ENCODE measurements at places on chromosomes 3 and 15.

- no peak for DNase-seq
Measured at GRCh38 chr3:61903931-61904657, 342.7 kb downstream of the PTPRG start.

GRCh38 chr3:192917404-192918274 is at the start of gene MB21D2:
TSS of gene MB21D2 (minus strand) at chr3:192917856. CDS start at chr3:192917840, 16 bp downstream.
- DNase-seq, result peak; percentile 52

- no peak for DNase-seq
Measured at GRCh38 chr3:101758224-101758623, 20.8 kb upstream of the NXPE3 start.

GRCh38 chr15:29220852-29221251 is 48.8 kb downstream of the NSMCE3 start:
- no peak for DNase-seq

GRCh38 chr3:181741417-181741816 is 29.7 kb downstream of the SOX2 start:
- no peak for DNase-seq

GRCh38 chr15:89196994-89197393 is 24.4 kb downstream of the RLBP1 start:
- DNase-seq, result peak; percentile 51

DNA sequence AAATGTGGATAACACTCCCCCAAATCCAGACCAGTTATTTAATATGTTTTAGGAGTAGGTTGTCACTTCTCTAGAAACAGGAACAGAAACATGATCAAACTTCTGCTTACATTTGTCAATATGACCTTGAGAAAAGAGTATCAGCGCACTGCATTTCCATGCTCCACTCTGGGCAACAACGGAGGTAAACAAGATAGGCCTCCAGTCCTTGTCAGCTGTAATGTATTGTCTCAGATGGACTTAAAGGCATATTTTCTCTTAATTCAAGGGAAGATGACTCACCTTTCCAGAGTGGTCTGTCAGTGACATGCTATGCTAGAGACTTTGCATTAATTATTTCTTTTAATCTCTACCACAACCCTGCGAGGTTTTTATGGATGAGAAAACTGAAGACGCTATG is 51.6 kb upstream of the TCF12 start:
- DNase-seq, result no peak

DNA sequence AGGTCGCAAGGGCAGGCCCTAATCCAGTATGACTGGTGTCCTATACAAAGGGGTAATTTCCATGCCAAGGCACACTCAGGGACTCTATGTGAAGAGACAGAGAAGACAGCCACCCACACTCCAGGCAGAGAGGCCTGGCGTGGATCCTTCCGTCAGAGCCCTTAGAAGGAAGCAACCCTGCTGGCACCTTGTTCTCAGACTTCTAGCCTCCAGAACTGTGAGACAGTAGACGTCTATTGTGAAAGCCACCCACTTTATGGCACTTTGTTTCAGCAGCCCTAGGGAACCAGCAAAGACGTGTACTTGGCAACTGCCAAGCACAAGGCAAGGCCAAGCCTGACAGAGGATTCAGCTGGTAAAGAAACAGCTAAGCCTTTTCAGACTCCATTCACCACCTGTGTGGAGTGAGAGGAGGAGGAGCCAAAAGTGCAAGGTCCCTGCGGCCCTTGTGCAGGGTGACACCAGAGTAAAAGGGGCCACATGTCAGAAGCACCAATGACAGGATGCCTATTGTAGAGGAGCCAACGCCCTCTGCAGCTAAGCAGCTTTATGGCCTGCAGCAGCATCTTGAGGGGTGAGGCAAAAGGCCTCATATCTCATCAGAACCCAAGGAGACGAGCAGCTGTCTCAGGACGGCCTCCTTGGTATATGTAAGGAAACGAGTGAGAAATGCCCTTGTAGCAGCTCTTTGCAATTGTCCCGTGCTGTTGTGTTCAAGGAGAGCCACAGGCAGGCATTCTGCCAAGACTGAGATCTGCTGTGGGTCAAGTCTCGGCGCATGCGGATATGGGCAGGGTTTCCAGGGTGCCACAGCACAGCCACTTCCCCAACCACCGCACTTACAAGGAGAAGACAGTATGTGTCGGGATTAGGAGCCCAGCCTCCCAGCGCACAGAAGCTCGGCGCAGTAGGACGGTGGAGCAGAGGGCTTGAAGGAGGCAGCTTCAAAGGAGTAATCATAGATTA is 121.5 kb upstream of the LIPC start:
- DNase-seq, result no peak

DNA sequence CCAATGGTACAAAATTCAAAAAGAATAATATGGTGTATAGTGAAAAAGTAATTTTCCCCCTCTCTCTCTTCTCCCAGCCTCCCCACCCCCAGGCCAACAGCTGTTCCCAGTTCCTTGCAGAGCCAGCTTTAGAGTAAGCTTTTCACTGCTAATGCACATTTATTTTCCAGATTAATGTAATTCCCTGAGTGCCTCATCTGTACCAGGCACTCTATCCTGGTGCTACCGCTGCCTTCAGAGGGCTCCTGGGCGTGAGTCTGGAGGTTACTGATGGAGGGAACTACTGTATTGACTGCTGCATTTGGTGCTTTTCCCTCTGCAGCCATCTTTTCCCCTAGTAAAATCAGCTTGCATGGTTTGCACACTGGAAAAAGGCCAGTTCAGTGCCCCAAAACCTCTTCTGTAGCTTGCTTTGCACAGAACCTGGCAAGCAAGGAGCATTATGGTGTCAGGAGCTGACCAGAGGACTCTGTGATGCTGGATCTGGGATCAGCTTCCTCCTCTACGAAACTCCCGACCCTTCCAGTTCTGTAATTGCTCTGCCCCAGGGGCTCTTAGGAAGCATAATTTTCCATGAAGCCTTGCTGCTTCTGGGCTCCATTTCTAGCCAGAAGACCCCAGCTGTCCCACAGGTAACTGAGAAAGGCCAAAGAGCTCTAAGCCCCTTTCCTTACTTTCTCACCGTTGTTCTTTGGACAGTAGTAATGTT is 8.5 kb upstream of the USP3 start:
- no peak for DNase-seq

DNA sequence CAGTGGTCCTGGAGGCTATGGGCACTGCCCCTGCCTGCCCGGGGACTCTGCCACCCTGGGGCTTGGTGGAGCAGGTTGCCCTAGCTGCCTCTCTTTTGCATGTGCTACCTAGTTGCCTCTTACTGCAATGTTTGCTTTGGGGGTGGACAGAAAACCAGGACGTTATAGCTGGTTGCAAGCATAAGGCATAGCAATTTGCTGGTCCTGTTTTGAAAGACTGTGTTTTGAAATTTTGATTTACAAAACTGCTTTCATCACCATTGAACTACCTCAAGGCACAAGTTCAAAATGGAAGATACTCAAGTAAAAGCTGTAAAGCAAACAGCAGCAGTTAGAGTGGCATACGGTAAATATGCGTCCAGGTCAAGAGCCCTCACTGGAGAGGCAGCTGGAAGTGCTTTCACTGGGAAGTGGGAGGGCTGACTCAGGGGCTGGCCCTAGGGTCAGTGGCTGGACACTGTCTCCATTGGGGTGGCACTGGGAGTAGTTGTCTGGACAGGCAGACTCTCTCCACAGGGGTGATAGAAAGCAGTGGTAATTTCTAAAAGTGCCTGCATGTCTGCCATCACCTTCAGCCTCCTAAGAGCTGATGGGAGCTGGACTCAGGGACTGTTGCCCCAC is 138.1 kb downstream of the CHDH start:
- no peak for DNase-seq

GRCh38 chr3:18572809-18573208 is 147.7 kb upstream of the SATB1 start:
- no peak for DNase-seq

GRCh38 chr3:4730719-4731118 is 237.6 kb downstream of the ITPR1 start:
- DNase-seq, result no peak

GRCh38 chr15:63902671-63903035 is 68.9 kb upstream of the HERC1 start:
- DNase-seq, result no peak

GRCh38 chr3:81765400-81765799 is 4.0 kb upstream of the GBE1 start:
- no peak for DNase-seq

DNA sequence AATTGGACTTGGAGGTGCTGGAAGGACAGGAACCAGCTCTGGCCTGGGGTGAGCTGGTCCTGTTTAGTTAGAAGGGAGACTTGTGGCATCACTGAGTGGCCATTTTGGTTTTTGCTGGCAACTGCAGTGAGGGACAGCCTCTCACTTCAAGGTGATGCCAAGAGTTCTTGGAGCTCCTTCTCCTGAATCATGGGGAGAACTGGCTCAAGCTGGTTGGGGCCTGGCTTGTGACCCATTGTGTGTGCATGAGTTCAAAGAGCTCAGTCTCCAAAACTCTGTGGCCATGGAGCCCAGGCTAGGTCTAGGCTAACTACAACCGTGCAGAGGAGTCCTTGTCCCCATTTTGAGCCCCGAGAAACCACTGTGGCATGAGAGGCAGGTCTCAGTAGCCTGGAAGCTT is 60.1 kb upstream of the ZNF148 start:
- no peak for DNase-seq

- DNase-seq, result no peak
Measured at GRCh38 chr3:57194641-57195040, 5.1 kb downstream of the HESX1 start.

GRCh38 chr3:108835101-108835500 is 12.5 kb downstream of the TRAT1 start:
- DNase-seq, result peak; percentile 66

DNA sequence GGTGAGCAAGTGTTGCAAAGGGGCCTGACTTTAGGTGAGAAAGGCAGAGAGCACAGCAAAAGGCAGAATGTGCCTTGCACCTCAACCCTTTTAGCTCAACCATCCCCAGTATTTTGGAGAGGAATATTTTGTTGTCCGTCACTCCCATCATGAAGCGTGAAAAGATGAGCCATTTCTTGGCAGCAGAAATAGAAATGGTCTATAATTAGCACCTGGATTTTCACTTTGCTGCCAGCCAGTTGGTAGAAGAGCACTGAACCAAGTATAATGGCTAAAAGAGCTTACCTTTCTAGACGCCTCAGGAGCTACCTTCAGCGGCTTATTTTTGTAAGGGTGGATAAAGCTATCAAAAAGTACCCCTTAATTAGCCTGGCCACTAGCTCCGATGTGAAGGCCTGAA is 406.7 kb downstream of the OCA2 start:
- DNase-seq, result no peak

GRCh38 chr3:144821583-144821982 is 850.0 kb downstream of the DIPK2A start:
- DNase-seq, result no peak

DNA sequence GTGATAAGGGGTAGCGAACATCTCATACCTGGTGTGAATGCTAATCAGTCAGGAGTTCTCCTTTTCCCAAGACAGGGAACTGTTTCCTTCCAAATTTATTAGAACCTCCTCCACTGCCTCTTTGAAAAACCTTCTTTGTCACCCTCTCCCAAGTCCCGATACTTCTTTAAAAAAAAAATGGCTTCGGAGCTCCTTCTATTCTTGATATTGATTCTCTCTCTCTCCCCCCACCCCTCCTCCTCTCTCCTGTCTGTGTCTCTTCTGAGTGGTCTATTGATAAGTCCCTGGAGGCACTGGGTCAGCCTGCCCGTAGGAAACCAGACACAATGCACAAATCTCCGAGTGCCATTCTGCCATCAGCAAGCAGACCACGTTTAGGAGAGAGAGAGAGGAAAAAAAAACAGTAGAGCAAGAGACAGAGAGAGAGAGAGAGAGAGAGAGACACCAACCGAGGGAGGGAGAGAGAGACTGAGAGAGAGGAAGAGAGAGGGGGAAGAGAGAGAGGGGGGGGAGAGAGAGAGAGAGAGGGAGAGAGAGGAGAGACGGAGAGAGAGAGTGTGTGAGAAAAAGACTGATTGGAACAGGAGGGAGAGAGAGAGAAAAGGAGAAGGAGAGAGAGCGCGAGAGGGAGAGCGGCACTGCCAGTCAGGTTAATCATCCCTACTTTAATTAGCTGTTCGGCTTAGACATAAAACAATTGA is 160.9 kb downstream of the TIGIT start:
- no peak for DNase-seq

GRCh38 chr3:110608566-110608965 is 463.1 kb upstream of the NECTIN3 start:
- no peak for DNase-seq

DNA sequence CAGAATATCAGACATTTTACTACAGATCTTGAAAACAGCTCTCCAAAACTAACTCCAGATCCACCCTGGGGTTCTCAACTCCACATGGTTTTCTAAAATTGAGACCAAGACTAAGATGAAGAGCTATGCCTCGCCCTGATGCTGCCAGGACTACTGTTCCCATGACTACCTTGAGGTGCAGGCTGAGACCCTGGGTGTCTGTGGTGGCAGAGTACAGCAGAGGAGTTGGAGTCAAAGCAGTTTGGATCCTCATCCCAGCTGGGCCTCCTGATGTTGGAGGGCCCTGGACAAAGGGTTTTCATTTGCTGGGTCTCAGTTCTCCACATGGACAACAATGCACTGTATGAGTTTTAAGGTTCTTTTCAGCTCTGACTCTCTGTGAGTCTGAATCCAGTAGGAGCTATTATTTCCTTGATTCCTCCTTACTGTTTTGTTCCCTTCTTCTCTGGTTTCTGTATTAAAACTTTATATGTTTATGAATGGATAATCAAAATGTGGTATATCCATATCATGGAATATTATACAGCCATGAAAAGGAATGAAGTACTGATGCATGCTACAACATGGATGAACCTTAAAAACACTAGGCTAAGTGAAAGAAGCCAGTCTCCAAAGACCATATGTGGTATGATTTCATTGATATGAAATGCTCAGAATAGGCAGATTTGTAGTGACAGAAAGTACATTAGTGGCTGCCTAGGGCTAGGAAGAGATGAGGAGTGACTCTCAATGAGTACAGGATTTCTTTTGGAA is 93.0 kb downstream of the CPN2 start:
- DNase-seq, result no peak

DNA sequence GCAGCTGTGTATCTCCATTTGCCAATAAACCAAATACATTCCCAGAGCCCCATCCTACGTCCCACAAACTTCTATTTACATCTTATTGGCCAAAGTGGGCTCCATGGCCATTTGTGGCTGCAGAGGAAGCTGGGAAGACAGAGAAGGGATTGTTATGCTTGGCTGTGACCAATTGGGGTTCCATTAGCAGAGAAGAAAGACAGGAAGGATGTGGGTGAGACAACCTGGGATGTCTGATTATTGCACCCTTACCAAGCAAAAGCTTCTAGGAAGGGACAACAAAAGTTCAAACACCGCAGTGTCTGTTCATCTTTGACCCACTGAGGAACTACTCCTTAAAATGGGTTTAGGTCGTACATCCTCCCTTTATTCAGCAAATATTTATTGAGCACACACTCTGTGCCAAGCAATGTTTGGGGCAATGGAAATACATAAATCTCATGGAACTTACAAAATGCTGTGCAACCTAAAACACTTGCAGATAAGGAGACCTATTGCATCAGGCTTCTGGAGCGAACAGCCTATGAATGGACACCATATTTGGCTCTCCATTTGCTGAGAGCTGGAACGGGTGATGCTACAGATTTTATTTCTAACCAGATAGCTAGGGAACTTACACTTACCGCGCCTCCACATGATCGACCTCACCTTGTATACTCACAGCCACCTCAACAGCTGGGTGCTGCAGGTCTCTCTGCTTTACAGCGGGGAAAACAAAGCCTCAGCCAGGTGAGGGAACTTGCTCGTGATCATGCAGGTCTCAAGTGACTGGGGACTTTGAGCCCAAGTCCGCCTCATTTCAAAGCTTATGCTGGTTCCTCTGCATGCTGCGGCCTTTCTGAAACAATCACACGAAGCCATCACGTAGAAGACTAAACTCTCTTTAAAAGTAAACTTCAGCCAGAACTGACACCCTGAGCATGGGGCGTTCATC is 21.4 kb upstream of the NR2E3 start:
- DNase-seq, result no peak

- DNase-seq, result no peak
Measured at GRCh38 chr15:66133247-66133885, 120.2 kb downstream of the MEGF11 start.
